ENCODE measurements at places on chromosomes 6 and 20.

GRCh38 chr6:17816921-17817611, 110.3 kb upstream of the NUP153 start:
- peaks cover 26% of the 10 kb centered on the region for H3K36me3 ChIP-seq
- H3K27me3 ChIP-seq = no peaks in the 10 kb centered on the region
- no peak for DNase-seq
- no peak overlapping the region for H3K4me3 ChIP-seq

DNA sequence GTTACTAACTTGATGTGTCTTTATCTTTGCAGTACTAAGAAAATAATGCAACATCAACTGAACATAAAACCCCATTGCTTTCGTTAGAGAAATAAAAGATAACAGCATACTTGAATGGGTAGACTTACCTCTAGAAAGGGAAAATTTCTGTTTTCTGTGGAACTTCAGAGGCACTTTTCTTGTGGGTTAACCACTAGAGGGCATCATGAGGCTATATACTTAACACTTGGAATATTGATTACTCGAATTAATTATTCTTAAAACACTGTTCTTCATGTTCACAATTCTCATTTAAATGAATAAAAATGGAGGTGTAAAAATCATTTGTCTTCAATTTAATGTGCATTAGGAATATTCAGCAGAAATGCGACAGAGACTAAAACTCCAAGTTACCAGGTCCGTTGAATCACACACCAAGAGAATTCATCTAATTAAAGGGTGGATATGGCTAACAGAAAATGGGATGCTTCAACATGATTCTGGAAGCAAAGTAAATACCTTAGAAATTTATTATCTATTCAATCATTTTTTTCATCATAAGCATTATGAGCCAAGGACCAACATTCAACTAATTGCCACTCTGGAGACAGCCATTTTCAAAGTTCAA, 330.8 kb upstream of the PREP start:
- no peak overlapping the region for H3K4me3 ChIP-seq
- H3K36me3 ChIP-seq = no peaks in the 10 kb centered on the region
- no peaks in the 10 kb centered on the region for H3K27me3 ChIP-seq
- H3K4me1 ChIP-seq = no peaks in the 10 kb centered on the region
- no peak for DNase-seq
- H3K27ac ChIP-seq = no peak overlapping the region

DNA sequence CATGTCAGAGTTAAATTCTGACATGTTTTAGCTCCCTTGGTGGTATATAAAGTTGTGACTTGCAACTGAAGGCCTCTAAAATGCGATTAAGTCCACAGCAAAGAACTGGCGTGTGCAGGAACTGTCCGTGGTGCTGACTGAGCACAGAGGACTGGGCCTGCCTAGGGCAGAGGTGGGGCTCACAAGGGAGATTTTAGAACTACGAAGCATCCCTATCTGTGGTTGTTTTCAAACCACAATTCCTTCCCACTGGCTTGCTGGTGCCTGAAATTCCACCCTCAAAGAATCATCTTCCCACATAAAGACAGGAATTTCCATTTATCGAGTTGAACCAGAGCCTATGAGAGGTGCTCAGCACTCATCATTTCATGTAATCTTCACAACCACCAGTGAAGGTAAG, 30.1 kb downstream of the RIMS4 start:
- H3K27ac ChIP-seq = no peak overlapping the region
- H3K27me3 ChIP-seq = no peaks in the 10 kb centered on the region
- no peaks in the 10 kb centered on the region for H3K4me1 ChIP-seq
- DNase-seq = no peak

DNA sequence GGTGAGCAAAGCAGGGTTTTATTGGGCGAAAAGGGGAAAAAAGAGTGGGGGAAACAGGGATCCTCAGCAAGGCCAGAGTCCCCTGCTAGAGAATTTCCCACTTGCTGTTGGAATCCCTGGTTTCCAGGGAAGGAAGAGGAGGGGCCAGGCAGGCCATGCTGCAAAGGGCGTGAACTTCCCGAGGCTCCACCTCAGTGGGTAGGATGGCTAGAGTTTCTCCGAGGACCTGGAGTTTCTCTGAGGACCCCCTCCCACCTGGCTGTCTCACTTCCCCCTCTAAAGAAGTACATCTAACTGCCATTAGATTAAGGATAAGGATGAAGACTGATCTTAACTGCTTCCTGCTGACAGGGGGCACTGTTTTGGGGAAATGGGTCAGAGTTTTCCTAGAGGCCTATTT, 1239.3 kb upstream of the GJE1 start:
- H3K4me1 ChIP-seq = no peaks in the 10 kb centered on the region
- no peak overlapping the region for H3K27ac ChIP-seq
- DNase-seq = no peak

- H3K27me3 ChIP-seq = no peaks in the 10 kb centered on the region
- no peak overlapping the region for H3K27ac ChIP-seq
- DNase-seq = no peak
- H3K4me3 ChIP-seq = no peak overlapping the region
Observed at GRCh38 chr20:49386848-49387580, 95.5 kb downstream of the KCNB1 start.

DNA sequence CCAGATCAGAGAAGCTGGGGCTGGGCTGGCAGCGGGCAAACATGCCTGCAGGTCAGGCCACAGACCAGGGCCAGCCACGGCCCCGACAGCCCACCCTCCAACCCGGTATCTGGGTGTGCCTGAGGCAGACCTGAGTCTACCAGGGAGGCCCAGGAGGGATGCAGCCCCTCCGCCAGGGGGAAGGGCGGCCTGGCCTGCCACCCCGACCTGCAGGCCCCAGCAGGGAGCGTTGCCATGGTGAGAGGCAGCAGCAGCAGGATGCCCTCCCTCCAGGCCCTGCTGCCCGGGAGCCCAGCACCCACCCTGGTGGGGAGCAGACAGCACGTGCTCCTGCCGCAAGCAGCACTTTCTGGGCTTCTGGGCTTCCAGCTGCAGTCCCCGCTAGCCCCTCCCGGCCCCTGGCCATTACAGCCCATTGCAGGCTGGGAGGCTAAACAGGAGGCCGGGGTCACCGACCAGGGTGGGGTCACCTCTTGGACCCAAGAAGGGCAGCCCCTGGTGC, 3.8 kb upstream of the EEF1A2 start:
- no peaks in the 10 kb centered on the region for H3K36me3 ChIP-seq
- no peak for DNase-seq

DNA sequence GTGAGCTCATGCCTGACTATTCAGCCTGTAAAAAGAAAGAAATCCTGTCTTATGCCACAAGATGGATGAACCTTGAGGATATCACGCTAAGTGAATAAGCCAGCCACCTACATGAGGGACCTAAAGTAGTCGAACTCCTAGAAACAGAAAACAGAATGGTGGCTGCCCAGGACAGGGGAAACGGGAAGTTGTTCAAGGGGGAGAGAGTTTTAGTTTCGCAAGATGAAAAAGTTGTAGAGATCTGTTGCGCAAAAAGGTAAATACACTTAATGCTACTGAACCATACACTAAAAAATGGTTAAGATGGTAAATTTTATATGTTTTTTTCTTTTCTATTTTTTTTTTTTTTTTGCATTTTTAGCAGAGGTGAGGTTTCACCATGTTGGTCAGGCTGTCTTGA, 74.1 kb upstream of the RALY start:
- no peak overlapping the region for H3K4me3 ChIP-seq
- no peak overlapping the region for H3K27ac ChIP-seq
- H3K27me3 ChIP-seq = no peaks in the 10 kb centered on the region
- H3K36me3 ChIP-seq = no peaks in the 10 kb centered on the region
